ENCODE measurements at places on chromosomes 16 and 17.

DNA sequence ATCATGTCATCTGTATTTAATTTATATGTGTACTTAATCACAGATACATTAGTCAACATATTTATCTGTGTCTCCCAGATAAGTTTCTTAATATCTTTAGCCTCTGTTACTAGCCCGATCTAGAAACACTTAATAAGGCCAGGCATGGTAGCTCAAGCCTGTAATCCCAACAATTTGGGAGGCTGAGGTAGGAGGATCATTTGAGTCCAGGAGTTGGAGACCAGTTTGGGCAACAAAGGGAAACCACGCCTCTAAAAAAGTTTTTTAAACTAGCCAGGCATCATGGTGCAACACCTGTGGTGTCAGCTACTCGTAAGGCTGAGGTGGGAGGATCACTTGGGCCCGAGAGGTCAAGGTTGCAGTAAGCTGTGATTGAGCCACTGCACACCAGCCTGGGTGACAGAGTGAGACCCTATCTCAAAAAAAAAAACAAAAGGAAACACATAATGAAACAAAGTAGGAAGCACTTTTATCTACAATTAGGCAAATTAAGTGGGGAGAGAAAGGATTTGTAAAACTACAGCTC lies 9.4 kb downstream of the SKA2 start:
- DNase-seq, result no peak

GRCh38 chr16:6541267-6541666 lies 791.4 kb upstream of the RBFOX1 start:
- DNase-seq, result no peak

DNA sequence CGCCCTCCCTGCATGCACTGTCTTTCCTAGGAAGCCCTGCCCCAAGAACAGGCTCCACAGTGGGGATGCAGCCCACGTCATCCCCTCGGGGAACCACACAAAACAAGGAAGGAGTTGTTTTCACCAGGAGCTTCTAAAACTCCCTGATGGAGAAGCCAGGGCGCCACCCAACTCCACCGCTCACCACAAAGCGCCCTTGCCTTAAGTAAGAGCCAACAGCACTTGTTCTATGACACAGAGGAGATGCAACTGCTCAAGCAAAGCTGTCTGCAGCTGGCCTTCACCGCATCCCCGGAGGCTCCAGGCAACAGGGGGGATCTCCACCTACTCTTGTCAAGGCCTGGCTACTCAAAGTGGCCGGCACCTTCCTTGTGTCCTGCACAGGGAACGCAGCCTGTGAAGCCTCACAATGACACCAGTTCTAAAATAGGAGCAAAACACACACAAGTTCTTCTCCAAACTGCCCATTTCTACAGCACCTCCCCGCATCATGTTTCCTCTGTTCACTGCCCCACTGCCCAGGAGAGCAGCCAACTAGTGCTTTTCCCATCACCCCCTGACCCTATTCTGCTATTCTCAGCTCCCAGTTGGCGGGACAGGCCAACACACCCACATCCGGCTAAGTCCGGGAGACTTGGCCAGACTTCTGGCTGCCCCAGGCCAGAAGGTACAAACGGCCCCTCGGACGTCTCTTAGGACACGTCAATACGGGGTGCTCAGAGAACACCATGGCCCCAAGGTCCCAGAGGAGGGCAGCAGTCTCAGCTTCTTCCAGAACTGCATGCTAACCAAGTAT lies 24.2 kb downstream of the MPG start:
- DNase-seq, result no peak

DNA sequence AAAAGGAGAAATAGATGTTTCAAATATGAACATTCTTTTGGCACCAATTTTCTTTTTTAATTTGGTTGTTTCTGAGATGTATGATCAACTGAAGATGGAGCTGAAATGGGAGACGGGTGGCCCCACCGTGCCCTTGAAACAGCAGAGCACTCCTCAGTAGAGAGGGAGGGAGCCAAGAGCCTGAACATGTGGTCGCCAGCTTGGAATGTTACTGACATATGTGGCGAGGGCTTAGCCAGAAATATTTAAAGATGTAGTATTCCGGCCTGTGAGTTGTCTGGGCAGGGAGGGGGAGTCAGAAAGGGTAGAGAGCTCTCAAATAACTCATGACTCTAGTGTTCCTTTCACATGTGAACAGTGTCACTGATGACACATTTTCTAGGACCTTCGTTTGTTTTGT lies 13.3 kb upstream of the MRC2 start:
- no peak for DNase-seq

- DNase-seq, result no peak
Observed at GRCh38 chr16:21526923-21527807, 72.2 kb upstream of the METTL9 start.

DNA sequence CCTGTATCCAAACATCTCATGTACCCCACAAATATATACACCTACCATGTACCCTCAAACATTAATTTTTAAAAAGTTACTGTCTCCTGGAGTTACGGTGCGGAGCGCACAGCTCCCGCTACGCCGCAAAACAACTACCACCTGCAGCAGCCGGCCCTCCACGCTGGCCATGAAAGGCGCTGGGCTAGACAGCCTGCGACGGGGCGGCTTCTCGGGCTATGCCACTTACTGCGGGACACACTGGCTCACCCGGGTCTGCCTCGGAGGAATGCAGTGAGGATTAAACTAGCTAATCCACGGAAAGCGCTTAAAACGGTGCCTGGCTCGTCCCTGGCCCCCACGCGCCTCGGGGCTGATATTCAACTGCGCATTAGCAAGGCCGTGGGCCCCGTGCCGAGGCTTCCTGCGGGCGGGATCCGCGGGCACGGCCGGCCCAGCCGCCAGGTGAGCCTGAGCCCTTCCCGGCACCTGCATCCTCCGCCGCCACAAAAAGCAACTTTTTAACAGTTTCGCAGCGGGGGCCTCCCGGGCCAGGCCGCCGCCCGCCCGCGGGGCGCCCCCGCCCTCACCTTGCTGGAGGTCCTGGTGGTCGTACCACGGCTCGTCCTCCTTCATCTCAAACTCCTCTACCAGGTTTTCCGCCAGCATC lies 633 bp downstream of the CDR2 start:
- DNase-seq, result peak; percentile 44

DNA sequence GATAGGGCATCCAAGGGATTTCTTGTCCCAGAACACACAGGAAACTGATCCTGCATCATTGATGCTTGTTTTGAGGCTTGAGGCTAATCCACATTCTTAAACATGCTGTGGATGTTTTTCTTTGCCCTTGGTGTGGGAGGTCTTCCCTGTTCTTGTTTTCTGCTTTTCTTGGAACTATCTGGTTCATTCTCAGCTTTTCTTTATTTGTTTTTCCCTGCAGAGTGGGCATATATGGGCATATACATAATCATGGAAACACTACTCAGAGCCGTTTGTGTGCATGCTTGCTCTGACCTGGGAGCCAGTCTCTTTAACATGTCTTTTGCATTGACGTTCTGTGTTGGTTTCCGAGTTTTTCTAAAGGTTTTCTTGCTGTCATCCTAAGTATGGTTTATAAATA lies 300.0 kb downstream of the SNX29 start:
- no peak for DNase-seq

DNA sequence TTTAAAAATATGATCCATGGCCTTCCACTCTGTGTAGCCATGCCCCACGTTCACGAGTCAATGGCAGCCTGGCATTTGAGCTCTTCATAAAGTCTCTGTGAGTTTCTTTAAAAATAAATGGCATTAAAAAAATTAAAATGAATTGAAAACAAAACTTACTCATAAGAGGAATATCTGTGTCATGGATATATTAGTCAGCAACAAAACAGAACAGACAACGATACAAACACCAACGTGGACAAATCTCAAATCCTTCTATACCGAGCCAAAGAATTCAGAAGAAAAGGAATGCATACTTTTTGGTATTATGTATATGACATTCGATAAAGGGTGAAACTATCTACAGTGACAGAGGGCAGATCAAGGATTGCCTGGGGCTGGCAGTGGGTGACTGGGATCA lies 8.2 kb upstream of the CMIP start:
- no peak for DNase-seq

DNA sequence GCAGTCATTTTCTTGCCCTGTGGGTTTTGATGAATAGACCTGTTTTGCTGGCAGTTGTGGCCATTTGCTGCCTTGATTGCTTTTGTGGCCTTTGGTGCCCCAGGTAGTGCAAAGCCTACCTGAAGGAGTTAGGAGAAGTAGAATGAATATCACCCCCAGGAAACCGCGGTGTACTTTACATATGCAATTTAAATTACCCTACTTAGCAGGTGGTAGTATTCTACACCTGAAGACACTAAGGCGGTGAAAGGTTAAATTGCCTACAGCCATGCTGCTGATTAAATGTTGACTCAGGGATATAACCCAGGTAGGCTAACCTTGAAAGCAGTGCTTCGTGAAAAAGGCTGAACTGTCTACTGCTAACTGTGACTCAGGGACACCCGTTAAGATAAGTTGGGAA lies 27.2 kb upstream of the WWOX start:
- DNase-seq, result no peak
